ENCODE measurements at places on chromosomes 4 and X.

- DNase-seq, result no peak
Measured at GRCh38 chr4:188417181-188417580, 277.9 kb downstream of the TRIML1 start.

DNA sequence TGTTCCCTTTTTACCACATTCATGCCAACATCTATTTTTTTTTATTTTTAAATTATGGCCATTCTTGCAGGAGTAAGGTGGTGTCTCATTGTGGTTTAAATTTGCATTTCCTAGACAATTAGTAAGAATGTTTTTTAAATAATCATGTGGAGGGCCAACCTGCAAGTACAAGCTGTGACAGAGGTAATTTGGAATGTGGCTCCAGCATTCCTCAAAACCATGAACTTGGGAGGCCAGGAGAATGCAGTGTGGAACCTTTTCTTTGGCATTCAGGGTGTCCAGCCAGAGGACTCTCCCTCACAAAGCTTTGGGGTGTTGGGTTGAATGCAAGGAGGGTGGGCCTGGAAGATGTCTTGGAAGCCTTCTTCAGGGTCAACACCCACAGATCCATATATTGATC, 7.3 kb upstream of the TMEM185A start:
- no peak for DNase-seq

DNA sequence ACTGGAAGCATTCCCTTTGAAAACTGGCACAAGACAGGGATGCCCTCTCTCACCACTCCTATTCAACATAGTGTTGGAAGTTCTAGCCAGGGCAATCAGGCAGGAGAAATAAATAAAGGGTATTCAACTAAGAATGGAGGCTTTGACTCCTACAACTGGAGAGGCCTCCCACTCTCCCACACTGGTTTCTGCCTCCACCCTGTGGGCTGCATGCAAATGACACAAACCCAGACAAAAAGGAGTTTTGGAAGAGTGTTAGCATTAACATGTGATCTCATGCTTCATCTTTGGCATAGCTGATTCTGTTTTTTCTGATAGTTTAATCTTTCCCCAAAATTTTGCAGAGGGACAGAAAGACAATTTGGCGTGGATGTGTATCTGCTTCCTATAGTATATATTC, 80.8 kb upstream of the IQCM start:
- no peak for DNase-seq

- no peak for DNase-seq
Measured at GRCh38 chr4:86512631-86513030, 81.5 kb upstream of the PTPN13 start.

DNA sequence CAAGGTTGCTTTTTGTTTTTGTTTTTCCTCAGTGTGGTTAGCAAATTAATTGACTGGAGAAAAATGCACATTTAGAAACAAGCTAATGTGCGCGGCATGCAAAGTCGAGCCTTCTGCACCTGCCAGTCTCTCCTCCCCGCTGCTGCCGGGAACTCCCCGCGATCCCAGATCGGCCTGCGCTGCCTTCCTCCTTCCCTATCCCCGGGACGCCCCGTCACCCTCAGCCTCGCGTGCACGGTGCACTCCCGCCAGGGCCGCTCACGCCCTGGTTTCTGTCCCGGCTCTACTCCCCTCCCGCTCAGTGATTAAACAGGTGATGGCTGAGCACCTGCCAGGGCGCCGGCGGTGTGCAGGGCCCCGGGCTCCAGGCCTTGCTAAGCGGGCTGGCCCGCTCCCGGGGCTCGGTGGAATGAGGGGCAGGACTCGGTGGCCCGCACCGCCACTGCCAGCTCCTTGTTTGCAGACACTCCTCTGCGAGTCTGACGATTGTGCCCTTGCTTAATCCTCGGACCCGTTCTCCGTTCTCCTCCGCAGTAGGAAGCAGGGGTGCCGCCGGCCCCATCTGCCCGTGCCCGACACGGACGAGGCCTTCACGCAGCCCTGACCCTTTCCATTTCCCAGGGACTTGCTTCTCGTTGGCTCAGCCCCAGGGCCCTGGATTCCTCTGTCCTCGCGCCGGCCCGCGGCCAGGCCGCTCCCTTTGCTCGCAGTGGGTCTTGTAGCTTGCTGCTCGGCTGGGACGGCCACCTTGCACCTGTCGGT, 143.4 kb downstream of the TRIML1 start:
- no peak for DNase-seq

- DNase-seq, result peak; percentile 36
Measured at GRCh38 chrX:15471028-15471427, 22.1 kb downstream of the PIR start.

DNA sequence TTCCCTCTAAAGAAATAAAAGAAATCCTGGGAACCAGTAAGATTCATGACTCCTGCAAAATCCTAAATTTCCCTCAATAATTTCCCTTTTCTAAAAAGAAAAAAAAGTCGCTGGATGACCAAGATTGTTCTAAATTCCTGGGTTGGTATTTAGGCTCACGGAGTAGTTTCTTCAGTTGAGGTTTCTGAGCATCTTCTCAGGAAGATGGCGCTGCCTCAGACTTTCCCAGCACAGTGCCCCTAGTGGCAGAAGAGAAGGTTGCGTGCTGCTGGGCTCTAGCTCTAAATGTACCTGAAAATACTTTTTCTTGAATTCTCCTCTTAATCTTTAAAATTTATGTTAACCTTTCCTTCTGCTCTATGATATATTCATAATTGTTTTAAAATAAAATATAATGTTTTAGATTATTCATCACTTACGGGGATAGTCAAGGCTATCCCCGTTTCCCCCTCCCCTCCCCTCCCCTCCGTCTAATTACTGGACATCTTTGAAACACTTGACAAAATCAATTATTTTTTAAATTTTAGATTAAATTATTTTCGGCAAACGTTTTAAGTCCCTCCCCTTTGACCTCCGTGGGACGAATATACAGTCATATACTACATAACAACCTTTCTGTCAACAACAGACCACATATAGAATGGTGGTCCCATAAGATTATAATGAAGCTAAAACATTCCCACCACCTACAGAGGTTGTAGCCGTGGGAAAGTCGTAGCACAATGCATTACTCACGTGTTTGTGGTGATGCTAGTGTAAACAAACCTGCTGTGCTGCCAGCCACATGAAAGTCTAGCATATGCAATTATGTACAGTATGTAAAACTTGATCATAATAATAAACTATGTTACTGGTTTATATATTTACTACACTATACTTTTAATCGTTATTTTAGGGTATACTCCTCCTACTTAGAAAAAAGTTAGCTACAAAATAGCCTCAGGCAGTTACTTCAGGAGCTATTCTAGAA, 41.0 kb upstream of the GATB start:
- peak; percentile 15 for DNase-seq

GRCh38 chr4:85409251-85409650, 65.7 kb upstream of the ARHGAP24 start:
- DNase-seq, result no peak

GRCh38 chr4:76212851-76213414, 691 bp downstream of the SCARB2 start:
- no peak for DNase-seq

DNA sequence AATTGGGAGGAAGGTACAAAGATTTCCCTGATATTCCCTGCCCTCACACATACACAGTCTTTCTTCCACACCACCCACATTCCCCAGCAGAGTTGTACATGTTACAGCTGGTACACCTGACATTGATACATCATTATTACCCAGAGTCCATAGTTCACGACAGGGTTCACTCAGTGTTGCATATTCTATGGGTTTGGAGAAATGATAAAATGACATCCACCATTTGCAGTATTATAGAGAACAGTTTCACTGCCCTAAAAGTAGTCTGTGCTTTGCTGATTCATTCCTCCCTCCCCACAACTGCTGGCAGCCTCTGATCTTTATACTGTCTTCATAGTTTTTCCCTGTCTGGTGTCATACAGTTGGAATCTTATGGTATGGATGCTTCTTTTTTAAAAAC, 15.0 kb downstream of the AGA start:
- no peak for DNase-seq

- DNase-seq, result no peak
Measured at GRCh38 chr4:106707776-106708463, 328.2 kb downstream of the DKK2 start.

GRCh38 chr4:176939445-176939844, 146.7 kb upstream of the VEGFC start:
- DNase-seq, result no peak

GRCh38 chr4:40749717-40750460, at the start of gene NSUN7:
Gene NSUN7 (plus strand): TSS chr4:40749955. CDS start chr4:40750694, 739 bp downstream.
- no peak for DNase-seq

DNA sequence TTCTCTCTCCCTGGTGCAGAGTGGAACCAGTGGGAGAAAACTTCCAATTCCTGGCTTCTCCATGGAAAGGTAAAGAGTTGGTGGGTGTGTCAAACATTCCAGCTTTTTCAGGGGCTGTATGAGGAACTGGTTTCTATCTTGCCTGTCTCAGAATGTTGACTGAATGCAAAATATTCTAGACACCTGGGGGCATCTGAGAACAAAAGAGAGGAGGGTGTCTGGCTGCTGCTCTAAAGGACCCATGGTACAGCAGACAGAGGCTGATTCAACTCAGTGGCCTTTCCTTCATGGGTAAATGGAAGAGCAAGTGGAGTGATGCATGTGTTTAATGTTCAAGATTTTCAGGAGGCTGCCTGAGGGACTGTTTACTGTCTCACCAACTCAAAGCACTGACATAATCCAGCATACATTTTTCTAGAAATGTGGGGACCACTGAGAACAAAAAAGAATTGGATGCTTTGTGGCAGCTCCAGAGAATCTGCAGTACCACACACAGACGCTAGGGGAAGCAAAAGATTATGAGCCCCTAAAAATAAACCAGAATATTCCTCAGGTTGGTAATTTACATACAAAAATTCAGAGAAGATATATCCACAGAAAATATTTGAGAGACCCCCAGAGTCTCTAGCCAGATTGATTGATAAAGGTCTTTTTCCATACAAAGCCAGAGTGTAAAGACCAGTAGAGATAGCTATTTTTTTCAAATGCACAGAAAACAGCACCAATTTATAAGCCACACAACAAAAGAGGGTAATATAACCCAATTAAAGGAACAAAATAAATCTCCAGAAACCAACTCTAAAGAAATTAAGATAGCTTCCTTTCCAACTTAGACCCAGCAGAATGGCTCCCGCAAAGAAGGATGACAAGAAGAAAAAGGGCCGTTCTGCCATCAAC, 48.0 kb upstream of the STARD8 start:
- no peak for DNase-seq

- no peak for DNase-seq
Measured at GRCh38 chr4:156609421-156609820, 362.2 kb downstream of the PDGFC start.

- no peak for DNase-seq
Measured at GRCh38 chr4:6502747-6503465, 30.5 kb upstream of the PPP2R2C start.

- DNase-seq, result no peak
Measured at GRCh38 chrX:40849906-40850823, 114.8 kb upstream of the MED14 start.

- no peak for DNase-seq
Measured at GRCh38 chrX:37776283-37776986, 3.4 kb upstream of the CYBB start.

GRCh38 chr4:25817059-25817681, 45.6 kb downstream of the SEL1L3 start:
- DNase-seq, result no peak

GRCh38 chrX:3252744-3253143, 93.7 kb downstream of the MXRA5 start:
- no peak for DNase-seq

GRCh38 chr4:83503974-83504373, 19.1 kb upstream of the ABRAXAS1 start:
- DNase-seq, result no peak

DNA sequence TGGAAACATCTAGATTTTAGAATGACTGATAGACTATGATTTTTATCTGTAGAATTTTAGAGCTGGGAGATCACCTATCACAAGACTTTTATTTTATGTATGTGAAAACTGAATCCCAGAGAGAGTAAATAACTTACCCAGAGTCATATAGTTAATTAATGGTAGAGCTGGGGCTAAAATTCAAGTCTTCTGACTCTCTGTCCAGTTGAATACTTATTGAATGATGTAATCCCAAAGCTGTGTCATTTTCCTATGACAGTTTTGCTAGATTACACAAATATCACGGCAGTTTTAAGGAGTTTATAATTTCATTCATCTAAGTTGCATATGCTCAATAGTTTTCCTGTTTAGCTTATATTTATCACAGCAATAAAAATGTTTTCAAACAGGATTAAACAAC, 6.7 kb downstream of the NRK start:
- DNase-seq, result no peak

DNA sequence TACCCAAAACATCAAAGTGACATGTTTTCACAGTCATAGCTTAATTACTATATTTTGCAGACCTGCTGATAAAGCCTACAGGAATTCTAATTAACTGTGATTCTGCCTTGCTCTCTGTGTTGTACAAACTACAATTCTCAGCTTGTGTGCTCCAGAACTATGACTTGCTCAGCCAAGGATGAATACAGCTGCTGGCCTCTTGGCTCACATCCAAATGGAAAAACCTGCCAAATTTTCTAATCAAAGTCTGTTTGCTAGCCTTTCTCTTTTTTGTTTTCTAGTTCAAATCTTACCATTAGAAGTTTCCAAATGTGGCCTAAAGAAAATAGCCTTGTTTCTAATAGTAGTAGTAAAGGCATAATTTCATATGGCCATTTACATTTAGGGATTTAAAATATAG, 1176.8 kb downstream of the FAM133A start:
- DNase-seq, result no peak

DNA sequence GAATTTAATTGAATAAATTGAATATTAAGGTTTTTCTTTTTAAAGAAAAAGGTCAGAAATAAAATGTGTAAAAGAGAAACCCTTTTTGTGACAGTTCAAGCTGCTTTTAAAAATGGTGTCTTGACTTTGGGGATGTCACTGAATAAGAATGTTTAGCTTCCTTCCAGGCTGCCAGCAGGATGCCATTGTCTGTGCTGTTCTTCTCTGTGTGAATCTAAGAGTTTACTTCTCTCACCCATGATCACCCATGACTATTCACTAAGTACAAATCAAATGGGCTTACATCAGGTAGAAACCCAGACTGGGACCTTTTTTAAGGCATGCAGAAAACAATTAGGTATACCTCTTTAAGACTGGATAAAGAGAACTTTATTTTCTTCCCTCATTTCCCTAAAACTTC, 115.3 kb downstream of the DACH2 start:
- no peak for DNase-seq

DNA sequence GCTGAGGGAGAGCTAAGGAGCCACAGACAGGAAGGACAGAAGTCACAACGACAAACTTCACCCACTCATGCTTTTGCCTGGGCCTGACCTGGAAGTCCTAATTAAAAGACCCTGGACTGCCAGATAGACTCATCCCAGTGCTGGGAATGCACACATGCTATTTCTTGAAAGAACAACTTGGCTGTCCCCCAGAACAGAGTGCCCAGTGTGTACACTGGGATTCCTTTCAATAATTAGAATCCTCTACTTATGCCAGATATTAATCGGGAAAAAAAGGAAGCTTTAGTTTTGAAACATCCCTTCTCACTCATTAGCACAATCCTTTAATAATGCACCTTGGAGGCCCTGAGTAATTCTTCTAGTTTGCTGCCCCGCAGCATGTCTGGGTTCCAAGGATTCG, 3.4 kb downstream of the HOPX start:
- DNase-seq, result no peak

GRCh38 chr4:25001509-25001908, 29.2 kb downstream of the LGI2 start:
- no peak for DNase-seq

Data from Panc1 (cell line).